ENCODE measurements at places on chromosomes 5 and 9. TPM values are rescaled to one million over a fixed set of nuclear protein-coding genes. Genes with fewer than 3 reads are reported as not detected.

GRCh38 chr5:59293700-59294099, 599.8 kb downstream of the PDE4D start:
- no peak for DNase-seq

Gene PCDHB5
- total RNA-seq: 3.1 TPM

DNA sequence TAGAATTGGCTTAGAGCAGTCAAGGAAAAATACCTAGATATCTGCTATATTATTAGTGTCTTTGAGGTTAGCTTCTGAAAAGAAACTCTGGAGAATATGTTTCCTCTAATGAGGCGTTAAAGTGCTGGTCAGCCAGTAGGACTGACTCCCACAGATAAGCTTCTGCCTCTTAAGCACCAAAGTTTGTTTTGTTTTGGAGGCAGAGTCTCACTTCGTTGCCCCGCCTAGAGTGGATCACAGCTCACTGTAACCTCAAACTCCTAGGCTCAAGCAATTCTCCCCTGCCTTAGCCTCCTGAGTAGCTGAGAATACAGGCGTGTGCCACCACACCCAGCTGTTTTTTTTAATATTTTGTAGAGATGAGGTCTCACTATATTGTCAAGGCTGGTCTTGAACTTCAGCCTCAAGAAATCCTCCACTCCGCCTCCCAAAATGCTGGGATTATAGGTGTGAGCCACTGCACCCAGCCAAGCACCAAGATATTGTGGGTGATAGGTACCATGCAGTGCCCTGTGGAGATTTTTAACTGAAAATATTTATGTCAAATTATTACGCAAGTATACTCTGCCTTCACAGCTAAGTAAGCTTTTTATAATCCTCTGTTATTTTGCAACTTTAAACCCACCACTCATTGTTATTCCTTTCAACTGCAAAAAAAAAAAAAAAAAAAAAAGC, 24.7 kb upstream of the TMEM171 start:
- DNase-seq: no peak

Gene SVEP1
- 1.6 TPM for total RNA-seq

Gene DRD1
- not detected for total RNA-seq

Gene CARTPT
- total RNA-seq: not detected

GRCh38 chr5:83955916-83956315, 235.3 kb upstream of the HAPLN1 start:
- DNase-seq: peak; percentile 7

- peak; percentile 50 for DNase-seq
Observed at GRCh38 chr5:88732181-88732633, 150.8 kb downstream of the MEF2C start.

DNA sequence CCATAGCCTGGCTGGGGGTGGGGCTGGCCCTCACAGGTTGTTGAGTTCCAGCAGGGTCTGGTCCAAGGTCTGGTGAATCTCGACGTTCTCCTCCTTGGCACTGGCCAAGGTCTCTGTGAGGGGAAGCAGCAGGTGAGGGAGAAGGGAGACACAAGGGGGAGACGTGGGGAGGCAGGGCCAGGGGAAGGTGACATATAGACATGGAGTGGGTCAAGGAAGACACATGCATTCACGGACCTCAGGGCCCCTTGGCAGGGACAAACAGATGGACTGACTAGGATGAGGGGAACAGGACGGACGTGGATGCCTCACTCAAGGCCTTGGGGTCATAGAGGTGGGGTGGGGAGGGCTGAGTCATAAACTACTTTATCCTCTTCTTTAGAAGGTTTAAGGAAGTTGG, 7.7 kb downstream of the TPM2 start:
- no peak for DNase-seq

DNA sequence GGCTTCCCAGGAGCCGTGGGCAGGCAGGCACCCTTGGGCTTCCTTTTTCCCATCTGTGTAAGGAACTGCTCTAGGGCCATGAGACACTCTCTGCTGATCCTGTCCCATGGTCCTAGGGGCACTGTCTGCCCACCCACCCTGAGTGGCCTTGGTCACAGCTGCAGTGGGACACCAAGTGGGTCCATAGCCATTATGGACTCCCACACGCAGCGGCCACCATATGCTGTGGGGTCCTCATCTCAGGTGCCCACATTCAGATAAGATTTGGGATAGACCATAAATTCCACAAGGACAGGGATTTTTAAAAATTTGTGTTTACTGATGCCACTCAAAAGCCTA, 180.8 kb downstream of the AUH start:
- no peak for DNase-seq
